ENCODE measurements at places on chromosomes 6 and 20. TPM values are rescaled to one million over a fixed set of nuclear protein-coding genes. Genes with fewer than 3 reads are reported as not detected.

Gene CDH26
- 0.43 TPM for total RNA-seq

DNA sequence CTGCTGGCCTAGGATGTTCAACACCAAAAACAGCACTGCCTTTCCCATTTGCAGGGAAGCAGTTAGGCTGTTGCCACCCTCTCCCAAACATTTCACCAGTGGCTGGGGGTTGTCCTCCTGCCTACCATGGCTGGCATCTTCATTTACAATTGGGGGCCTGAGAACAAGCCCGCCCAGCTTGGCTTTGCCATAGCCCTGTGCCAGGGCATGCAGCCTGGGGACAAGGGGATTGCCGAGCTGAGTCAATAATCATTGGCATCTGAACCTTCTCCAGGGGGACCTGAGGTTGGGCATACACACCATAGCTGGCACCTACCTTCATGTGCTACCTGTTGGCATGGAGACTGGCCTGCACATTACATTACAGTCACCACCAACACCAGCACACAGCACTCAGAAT is 345.1 kb downstream of the KHDRBS2 start:
- no peak overlapping the region for H3K27ac ChIP-seq
- no peaks in the 10 kb centered on the region for H3K36me3 ChIP-seq
- no peaks in the 10 kb centered on the region for H3K4me1 ChIP-seq

DNA sequence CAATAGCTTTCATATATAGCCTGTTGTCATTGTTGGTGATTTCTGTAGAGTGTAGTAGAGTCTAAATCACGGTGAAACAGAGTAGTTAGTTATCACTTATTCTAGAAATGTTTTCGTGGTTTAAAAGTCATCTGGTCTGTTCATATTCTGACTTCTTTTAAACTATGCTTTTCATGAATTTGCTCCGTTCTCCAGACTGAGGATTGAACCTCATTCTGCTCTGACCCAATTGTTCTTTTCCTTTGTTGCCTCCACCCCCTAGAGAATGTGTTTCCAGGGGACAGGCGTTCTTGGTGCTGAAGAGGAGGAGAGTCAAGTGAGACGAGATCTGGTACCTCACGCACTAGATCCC is 748 bp upstream of the ZNF292 start:
- no peak for DNase-seq
- H3K27me3 ChIP-seq = no peaks in the 10 kb centered on the region
- no peaks in the 10 kb centered on the region for H3K4me1 ChIP-seq
- H3K27ac ChIP-seq = peak overlapping the region; percentile 97

DNA sequence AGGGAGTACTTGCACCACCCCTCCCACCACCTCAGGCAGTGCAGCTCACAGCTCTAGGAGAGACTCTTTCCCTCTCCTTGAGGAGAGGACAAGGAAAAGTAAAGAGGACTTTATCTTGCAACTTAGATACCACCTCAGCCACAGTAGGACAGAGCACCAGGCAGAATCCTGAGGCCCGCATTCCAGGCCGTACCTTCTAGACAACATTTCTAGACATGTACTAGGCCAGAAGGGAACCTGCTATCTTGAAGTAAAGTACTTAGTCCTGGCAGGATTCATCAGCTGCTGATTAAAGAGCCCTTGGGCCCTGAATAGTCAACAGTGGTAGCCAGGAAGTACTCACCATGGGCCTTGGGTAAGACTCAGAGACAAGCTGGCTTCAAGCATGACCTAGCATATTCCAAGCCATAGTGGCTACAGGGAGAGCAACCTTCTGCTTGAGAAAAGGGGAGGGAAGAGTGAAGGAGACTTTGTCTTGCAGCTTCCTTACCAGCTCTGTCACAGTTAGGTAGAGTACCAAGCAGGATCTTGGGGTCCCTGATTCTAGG is 384.4 kb upstream of the RNF217 start:
- no peaks in the 10 kb centered on the region for H3K27me3 ChIP-seq
- no peak overlapping the region for H3K4me3 ChIP-seq
- H3K4me1 ChIP-seq = no peaks in the 10 kb centered on the region
- no peaks in the 10 kb centered on the region for H3K36me3 ChIP-seq
- no peak overlapping the region for H3K27ac ChIP-seq

DNA sequence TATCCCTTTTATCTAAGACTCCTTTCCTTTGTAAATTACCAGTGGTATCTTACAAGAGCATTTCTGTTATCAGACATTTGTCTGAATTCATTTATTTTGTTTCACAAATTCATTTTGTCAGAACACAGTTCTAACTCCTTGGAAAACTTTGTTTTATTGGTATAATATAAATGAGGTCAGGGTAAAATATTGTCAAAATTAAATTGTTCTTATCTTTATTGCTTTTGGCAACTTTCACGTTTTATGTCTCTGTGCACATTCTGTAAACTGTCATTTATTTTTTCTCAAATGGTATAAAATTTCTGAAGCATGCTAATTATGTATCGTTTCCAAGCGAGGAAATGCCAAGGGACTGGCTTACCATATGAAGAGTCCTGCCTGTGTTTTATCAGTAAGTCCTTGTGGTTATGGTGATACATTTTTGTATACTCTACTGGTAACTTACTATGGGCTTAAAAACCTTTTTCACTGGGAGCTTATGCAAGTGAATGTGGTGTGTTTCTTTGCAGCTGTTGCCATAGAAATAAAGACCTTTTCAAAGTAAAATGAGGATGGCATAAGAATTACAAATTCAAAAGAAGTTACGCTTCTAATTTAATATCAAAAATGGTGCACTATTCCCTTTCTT is 214.2 kb downstream of the COL19A1 start:
- DNase-seq = no peak
- no peak overlapping the region for H3K4me3 ChIP-seq
- no peaks in the 10 kb centered on the region for H3K4me1 ChIP-seq
- no peak overlapping the region for H3K27ac ChIP-seq
- H3K36me3 ChIP-seq = no peaks in the 10 kb centered on the region

Measured in right atrium auricular region (tissue), 2 donors.